ENCODE measurements at places on chromosomes 3 and 15. TPM values are rescaled to one million over a fixed set of nuclear protein-coding genes. Genes with fewer than 3 reads are reported as not detected.

DNA sequence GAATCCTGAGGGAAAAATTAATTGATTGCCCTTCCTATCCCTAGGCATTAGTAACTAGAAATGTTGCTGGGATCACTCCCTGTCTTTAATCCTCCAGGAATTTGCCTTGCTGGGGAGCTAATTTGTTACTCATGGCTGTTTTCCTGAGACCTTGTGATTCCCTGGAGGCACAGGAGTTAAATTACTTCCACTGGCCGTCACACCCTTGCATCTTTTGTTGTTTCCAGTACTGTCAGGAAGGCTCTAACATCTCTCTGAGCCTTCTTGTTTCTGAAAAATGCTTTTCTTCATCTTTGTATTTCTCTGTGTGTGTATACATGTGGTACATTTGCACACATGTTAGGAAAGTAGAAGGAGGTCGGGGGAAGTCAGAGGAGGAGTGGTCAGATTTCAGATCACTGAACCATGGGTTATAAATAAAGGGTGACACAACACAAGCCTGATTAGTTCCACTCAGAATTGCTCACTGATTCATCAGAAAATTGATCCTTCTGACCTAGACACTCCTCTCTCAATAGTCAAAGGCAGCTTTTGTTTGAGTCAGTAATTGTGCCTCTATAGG lies 23.5 kb upstream of the LRRFIP2 start:
- DNase-seq: no peak

Gene KIF9
- total RNA-seq: 2.1 TPM

DNA sequence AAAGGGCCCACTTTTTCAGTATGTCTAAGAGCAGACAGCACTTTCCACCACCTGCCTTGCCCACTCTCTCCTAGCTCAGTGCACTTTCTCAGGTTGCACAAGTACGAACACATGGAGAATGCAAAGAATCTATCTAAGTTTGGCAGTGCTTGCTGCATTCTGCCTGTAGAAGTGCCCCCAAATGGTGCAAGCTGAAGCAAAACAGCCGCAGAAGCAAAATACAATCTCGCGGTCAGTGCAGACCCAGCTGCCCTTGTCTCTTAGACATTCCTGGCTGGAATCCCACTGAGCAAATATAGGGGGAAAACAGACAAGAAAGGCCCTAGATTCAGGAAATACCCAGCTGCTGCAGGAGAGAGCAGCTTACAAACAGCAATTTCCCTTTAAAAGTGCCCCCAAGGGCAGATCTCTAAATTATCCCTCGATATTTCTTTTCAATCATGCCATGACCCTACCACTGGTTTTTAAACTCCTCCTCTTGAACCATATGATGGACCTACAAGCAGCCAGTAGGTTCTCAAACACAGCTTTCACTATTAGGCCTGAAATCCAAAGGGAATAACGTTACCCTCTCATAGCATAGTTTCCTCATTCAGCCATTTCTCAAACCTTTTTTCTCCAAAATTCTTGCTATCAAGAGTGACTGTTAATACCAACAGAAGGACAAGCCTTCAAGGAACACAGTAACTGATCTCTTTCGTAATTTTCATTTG lies 67.0 kb downstream of the TNIK start:
- no peak for DNase-seq

DNA sequence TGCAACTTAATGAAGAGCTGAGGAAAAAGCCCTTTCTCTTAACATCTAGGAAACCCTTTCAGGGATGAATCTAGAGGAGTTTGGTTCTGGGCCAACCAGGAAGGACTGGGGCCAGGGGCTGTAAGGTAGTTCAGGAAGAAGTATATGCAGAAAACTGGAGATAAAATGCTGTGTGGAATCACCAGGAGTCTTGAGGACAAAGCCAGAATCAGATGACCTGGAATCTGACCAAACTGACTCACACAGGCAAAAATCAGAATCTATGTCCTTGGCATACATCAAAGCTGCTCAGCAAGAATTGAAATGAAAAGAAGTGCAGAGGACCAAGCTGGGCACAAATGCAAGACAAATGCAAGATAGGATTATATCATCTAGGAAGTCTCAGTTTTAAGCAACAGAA lies 59.4 kb upstream of the ATP2C1 start:
- no peak for DNase-seq

DNA sequence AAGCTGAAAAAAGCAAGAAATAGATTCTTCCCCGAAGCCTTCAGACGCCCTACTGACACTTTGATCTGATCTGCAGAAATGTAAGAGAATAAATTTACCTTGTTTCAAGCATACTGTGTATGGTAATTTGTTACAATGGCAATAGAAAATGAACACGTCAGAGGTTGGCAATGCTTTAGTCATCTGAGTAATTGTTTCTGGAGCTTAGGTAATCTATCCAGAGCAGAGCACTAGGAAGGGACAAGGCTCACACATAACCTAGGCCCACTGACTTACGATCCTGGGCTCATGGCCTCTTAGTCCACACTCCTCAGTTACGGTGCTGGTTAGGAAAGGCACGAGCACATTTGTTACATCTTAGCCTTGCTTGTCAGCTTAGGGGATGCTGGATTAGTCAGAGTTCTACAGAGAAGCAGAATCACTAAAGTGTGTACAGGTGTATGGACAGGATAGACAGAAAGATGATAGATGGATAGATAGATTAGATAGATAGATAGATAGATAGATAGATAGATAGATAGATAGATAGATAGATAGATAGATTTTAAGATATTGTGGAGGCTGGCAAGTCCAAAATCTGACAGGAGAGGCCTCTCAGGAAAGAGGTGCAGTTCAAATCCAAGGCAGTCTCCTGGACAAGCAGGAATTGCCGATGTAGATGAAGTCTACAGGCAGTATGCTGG lies 46.8 kb upstream of the TBC1D23 start:
- no peak for DNase-seq

- no peak for DNase-seq
Measured at GRCh38 chr3:49035281-49035680, 6.1 kb upstream of the IMPDH2 start.

DNA sequence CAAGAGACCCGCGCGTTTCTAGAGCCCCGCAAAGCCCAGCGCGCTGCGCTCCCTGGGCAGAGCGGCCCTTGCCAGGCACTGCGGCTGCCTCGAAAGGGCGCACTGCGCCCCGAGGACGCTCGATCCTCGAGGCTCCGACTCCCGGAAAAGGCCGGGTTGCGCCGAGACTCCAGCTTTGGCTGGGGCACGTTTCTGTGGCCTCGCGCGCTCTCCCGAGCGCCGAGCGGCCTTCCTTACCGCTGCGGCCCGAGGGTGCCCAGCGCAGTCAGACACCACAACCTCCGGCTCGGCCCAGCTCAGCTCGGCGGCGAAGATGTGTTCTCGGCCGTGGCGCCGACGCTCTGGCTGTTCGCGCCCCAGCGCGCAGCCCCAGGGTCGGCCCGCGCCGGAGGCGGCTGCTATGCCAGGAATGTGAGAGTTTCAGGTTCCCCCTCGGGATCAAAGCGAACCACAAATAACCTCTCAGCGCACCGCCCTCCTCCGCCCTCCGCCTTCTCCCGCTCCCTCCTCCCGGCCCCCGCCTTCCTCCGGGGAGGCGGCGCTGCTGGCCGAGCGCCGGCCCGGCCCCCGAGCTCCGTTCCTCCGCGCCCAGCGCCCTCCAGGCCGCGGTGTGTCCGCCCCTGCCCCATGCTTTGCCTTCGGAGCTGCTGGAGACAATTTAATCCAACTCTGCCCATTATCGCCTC lies at the start of gene AMOTL2:
Gene AMOTL2 (minus strand): TSS at position 343 of the 686 bp plus-strand sequence. CDS start 3,014 bp downstream, outside the sequence.
- peak; percentile 94 for DNase-seq

Gene RPL29
- 933 TPM for total RNA-seq

Measured in skin of body (tissue), 3 donors.